ENCODE measurements at places on chromosomes 16 and 17.

DNA sequence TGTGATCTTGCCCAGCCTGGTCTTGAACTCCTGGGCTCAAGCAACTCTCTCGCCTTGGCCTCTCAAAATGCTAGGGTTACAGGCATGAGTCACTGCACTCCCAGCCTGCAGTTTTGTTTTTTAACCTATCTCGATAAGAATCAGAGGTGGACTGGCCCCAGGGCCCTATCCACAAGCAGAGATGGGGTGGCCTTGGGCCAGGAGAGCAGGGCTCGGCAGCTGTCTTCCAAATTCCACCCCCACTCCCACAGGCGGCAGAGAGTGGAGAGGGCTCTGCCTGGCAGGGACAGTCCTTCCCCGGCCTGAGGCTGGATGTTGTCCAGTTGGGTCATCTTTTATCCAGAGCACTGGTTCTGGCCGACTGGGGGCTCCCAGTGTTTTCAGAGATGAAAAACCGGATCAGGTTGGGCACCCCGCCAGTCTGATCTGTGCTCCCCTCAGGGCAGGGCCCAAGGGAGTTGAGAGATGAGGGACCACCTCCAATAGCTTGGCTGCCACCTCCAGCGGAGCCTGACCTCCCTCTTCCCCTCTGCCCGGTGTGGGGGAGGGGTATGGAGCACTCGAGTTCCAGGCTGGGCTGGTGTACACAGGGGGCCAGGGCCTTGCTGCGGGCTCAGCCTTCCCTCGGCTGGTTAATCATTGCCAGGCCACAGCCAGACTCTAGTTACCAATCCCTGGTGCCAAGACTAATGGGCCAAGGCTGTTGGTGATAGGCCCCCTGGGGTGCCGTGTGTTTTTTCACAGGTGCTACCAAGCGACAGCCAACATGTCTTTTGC is 30.3 kb upstream of the MYO15B start:
- no peak for DNase-seq

GRCh38 chr17:39365242-39365641 is 36.2 kb downstream of the FBXL20 start:
- DNase-seq = no peak

GRCh38 chr17:50173335-50173941 is 7.6 kb downstream of the SGCA start:
- DNase-seq = no peak

DNA sequence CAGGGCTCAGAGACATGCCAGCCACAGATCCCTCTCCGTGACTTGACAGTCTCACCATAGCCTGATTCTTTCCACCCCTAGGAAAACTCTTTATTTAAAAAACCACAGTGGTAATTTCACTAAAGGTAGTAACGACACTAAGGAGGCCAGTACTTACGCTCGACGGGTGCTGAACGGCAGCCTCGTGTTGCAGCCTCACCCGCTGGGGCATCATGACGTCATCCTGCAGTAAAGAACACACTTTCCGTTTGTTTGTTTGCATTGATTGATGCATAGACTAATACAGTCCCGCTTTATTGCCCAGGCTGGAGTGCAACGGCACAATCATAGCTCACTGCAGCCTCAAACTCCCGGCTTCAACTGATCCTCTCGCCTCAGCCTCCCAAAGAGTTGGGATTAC is 65.1 kb upstream of the METRNL start:
- no peak for DNase-seq

GRCh38 chr16:66004699-66005098 is 361.8 kb upstream of the CDH5 start:
- peak; percentile 50 for DNase-seq

DNA sequence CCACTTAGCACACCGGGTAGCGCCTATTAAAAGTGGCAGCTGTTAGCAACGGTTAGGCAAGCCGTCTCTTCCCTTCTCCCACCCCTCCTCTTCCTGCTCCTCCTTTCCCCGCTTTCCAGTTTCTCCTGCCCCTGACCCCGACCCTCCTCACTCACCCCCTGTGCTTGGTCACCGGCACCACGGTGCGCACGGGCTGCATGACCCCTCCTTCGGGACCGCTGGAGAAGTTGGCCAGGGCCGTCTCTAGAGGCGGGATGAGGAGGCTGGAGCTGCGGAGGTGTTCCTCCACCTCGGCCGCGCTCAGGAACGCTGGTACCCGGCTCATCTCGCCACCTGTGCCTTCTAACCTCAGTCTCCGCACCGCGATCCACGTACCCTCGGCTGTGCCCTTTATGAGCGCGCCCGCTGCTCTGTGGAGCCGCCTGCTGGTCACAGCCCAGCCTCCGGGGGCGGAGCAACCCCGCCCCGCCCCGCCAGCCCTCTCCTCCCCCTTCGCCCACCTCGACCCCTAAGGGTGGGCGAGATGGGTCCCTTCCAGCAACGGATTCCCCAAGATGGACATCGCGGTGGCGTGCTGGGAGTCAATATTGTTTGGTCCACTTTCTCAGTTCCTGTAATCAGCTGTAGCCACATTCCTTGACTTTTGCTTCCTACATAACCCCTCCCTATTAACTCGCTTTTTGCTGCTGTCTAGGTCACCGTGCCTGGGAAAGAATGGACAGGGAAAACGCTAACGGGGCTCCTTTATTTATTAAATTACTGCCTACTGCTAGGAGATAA is at the start of gene CRYM:
CRYM (minus strand) TSS at position 364 of the 780 bp plus-strand sequence; CDS start at position 325, 39 bp downstream.
- no peak for DNase-seq

GRCh38 chr17:81048827-81049371 is 13.9 kb downstream of the BAIAP2 start:
- no peak for DNase-seq

- DNase-seq = no peak
Observed at GRCh38 chr17:40373324-40373723, 8.8 kb upstream of the GJD3 start.

- no peak for DNase-seq
Observed at GRCh38 chr17:4050971-4051370, 86.7 kb upstream of the ATP2A3 start.

DNA sequence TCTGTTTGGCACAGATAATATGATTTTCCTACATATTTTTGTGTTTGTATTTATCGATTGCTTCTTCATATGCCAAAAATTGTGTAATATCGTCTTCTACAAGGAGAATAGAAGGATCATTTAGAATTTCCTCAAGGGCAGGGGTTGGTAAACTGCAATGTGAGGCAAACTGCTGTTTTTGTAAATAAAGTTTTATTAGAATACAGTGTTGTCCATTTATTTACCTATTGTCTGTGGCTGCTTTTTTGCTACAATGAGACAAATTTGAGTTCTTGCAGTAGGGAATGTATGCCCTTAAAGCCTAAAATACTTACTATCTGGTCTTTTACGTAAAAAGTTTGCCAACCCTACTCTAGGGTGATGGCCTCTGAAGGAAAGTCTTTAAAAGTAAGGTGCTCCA is 509.5 kb downstream of the TMEM114 start:
- DNase-seq = no peak

DNA sequence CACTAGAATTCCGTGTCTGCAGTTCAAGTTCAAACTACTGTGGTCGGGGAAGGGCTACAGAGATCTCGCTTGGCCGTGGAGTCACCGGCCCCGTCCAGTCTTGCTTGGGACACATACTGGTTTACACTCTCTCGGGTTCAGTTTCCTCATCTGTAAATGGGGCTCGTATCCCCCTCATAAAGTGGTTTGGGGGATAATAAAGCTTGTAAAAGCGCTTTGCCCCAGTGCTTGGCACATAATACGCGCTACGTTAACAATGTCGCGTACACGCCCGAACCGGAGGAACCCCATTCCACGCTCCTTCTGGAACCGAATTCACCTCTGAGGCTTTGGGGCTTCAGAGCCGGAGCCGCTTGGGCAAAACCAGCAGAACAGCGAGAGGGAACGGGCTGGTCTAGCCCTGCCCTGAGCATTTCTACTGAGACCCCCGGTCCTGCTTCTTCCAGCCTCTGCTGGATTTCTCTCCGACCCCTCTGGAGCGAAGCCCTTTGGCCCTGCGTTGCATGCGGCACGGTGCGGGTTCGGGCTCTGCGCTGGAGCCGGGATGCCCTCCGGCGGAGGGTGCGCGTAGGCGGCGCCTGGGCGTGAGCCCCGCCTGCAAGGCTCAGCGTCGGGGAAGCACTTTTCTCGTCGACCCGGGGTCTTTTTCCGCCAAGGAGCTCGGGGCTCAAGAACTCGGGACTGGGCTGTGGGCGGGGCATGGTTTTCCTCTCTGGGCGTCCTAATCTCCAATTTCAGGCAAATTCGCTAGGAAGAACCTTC is 26.1 kb upstream of the HOXB13 start:
- no peak for DNase-seq

DNA sequence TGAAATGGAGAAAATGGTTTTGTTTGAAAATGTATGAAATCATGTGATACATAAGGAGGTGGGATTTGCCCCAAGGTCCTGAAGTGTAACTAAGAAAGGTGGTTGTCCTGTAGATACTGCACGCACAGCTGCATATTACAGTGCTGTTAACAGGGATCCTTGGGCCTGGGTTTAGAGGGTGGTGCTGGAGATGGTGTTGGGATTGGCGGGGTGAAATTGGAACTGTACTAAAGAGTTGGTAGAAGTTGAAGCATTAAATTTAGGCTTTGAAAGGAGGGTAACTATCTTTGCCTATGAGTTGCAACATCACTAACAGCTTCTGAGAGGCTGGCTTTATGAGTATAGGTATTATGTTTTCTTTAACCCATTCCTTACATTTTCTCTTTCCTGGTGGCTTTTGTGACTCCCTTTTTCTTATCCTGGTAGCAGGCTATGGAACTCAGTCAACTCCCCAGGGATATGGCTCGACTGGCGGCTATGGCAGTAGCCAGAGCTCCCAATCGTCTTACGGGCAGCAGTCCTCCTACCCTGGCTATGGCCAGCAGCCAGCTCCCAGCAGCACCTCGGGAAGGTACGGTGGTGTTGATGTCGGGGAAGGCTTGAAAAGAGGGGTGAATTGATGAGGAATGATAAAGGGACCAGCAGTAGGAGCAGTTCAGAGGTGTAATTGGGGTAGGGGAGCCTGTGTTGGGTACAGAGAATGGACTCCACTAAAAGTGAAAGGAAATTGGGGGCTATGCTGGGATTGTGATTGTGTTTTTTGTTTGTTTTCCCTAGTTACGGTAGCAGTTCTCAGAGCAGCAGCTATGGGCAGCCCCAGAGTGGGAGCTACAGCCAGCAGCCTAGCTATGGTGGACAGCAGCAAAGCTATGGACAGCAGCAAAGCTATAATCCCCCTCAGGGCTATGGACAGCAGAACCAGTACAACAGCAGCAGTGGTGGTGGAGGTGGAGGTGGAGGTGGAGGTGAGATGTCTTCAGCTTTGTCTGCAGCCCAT is 3.8 kb downstream of the FUS start:
- no peak for DNase-seq

All from urinary bladder (tissue), 4 donors.